AG09319 (cell line): ENCODE measurements at places on chromosomes 11 and 22.

GRCh38 chr11:123707606-123708205 lies 33.8 kb downstream of the ZNF202 start:
- peak; percentile 19 for DNase-seq

DNA sequence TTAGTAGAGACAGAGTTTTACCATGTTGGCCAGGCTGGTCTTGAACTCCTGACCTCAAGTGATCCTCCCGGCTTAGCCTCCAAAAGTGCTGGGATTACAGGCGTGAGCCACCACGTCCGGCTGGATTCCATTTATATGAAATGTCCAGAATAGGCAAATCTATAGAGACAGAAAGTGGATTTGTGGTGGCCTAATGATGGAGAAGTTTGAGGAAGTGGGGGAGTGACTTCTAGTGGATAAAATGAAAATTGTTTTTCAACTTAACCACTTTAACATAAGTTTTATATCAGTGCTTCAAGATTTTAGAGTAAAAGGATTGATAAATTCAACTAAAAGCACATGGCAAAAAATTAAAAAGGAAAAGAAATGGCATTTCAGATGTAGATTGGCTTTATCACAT lies 66.2 kb downstream of the HIPK3 start:
- no peak for DNase-seq

GRCh38 chr11:94342250-94342649 lies 37.9 kb downstream of the IZUMO1R start:
- DNase-seq = no peak

- DNase-seq = no peak
Measured at GRCh38 chr11:122422682-122423081, 232.8 kb upstream of the UBASH3B start.

DNA sequence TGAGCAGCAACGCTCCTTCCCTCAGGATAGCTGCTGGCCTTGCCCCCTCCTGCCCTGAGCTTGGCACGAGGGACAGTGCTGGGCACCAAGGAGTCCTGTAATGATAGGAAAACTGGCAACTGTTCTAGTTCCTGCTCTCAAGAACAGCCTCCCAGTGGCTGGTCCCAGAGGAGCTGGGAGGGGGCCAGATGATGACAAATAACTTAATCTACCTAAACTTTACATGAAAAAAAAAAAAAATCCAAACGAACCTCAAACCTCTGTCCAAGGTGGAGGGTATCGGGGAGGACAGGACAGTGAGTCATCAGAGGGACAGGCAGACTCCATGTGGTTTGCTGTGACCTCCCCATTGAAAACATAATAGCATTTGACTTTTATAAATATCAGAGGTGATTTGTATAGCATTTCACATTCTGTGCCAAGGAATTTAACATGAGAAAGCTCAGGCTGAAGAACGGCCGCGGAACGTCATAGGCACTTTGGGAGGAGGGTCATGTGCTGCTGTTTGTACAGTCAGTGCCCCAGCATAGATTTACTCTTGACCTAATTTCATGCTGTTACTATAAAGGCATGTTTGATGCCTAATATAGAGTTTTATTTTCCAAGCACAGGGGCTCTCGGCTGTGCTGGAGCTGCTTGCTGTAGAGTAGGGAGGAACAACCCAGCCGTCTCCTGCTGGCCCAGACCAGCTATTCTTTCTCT lies 98.2 kb upstream of the NNMT start:
- no peak for DNase-seq

GRCh38 chr11:65058419-65059054 lies at the start of gene NAALADL1:
Gene NAALADL1, minus strand, starts transcription at chr11:65058553. Its CDS starts 32 bp downstream, at chr11:65058521.
- DNase-seq = no peak

DNA sequence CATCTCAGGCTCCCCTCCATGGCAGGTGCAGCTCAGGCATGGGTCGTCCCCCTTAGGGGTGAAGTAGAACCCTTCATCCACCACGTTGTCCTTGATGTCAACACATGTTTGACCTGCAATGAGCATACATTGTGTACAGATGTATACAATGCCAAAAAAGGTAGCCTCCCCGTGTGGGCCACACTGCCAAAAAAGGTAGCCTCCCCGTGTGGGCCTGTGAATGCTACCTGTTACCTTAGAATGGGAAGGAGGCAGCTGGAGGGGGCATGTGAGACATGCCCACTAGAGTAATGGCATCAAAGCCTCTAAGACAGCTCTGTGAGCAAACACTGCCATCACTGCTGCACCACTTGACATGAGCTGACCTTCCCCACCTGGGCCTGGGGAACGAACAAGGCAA lies 73.7 kb downstream of the DGCR2 start:
- DNase-seq = no peak

DNA sequence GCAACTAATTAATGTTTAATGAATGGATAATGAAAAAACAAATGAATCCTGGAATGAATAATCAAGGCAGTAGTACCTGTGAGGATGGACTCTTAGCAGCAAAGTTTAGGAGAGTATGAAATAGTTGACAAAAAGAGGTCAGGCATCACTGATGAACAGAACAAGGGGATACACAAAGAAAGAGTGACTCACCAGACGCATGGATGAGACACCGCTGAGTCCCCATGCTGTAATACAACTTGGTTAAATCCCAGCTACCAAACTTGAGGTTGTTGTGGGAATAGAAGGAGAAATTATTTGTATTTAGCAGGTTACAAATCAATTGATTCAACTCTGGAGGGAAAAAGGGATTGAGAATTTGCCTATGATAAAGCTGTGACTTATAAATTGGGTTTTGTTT lies 976.9 kb upstream of the TENM4 start:
- DNase-seq = no peak

GRCh38 chr11:102577723-102578122 lies 47.2 kb upstream of the MMP7 start:
- DNase-seq = no peak

GRCh38 chr11:73649206-73649605 lies 2.8 kb downstream of the PLEKHB1 start:
- DNase-seq = no peak

DNA sequence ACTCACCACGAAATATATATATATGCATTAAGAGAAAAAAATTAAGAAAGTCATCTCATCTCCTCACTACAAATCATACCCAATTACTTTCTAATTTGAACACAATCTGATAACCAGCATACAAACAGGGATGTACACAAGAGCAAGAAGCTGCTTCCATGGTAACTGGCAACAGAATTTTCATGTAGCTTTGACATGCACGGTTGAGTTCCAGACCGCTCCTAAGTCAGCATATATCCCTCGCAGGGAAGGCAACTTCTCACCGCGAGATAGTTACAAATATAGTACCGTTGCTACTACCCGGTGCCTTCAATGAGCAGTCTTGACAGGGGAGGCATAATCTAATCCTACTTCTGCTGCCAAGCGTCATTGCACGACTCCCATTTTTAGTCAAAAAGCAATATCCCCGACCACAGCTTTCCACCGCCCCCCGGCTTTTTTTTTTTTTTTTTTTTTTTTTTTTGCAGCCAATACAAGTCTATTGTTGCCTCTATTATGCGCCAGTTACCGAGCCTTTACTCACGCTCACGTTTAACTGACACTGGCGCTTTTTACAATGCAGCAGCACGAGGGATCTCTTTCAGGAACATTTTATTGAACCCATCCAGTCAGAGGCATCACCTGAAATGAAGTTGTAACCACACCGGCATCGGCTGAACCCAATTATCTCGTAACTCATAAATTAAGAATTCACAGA lies 2.2 kb downstream of the CADM1 start:
- no peak for DNase-seq

GRCh38 chr11:58958500-58958899 lies 19.2 kb downstream of the GLYATL1 start:
- DNase-seq = no peak

DNA sequence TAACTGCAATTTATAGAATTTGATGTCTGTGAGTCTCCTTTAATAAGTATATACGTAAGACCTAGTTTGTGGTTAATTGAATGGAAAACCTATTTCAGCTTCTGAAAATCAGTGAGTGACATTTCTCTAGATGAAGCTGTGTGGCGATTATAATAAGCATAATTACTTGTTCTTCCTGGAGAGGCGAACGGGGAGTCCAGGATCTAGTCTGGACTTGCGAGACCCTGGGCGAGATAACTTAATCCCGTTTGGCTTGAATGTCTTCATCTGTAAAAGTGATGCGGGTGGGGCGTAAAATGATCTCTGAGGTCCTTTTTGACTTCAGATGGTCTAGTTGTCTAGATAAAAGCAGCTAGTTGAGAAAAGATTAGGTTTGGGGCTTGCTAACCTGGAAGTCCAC lies 1.1 kb downstream of the PRRG4 start:
- no peak for DNase-seq

DNA sequence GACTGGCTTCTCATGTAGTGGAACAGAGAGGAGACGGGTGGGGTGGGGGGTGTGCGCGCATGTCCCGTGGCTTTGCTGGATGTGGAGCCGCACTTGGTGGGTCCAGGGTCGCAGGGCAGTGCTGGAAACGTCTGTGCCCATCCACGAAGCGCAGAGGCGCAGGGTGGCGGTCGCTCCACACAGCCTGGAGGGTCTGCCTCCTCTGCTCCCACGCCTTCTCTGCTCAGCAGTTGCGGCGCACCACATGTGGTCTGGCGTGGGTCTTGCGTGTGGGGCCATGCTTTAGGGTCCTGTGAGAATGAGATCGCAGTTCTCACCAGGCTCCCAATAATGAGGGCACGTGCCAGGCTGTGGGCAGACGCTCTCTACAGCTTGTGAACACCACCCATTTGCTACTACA lies 50.7 kb downstream of the MUC6 start:
- DNase-seq = no peak

- DNase-seq = no peak
Measured at GRCh38 chr22:37249986-37250385, 5.9 kb upstream of the RAC2 start.

- peak; percentile 65 for DNase-seq
Measured at GRCh38 chr11:5620651-5621521, 3.9 kb upstream of the TRIM34 start.

GRCh38 chr22:37599153-37599552 lies 9.5 kb upstream of the GGA1 start:
- DNase-seq = no peak

DNA sequence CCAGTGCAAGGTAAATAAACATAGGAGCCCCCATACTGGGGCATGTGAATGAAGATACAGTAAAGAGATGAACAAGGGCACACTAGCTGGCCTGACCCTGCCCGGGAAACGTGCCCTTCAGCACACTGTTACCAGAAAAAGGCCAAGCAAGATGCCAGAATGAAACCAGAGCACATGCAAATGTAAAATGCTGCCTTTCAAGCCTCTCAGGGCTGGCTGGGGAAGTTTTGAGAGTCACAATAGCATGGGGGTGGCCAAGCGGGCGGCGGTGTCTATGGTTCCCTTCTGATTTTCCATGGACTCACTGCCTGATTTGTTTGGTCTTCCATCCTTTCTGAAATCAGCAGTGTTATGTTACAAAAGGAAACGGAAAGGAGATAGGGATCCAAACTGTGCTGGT lies 18.9 kb upstream of the SUSD2 start:
- no peak for DNase-seq

DNA sequence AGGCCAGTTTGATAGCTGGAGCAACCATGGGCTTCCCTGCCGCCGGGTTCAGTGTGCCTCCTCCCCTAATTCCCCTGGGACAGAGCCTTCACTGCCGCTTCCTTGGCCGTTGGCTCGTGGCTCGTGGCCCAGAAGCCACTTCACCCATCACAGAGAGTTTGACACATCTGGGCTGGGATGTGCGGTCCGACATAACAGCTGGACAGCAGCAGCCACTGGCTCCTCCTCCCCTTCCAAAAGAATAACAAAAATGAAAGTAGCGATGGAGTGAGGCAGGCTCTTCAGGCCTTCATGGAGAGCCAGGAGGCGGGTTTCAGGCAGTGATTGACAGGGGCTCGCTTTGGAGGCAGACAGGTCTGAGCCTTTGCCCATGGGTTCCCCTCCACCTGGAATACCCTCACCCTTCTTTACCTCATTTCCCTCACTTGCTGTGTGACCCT lies 8.2 kb downstream of the CREB3L1 start:
- DNase-seq = no peak

DNA sequence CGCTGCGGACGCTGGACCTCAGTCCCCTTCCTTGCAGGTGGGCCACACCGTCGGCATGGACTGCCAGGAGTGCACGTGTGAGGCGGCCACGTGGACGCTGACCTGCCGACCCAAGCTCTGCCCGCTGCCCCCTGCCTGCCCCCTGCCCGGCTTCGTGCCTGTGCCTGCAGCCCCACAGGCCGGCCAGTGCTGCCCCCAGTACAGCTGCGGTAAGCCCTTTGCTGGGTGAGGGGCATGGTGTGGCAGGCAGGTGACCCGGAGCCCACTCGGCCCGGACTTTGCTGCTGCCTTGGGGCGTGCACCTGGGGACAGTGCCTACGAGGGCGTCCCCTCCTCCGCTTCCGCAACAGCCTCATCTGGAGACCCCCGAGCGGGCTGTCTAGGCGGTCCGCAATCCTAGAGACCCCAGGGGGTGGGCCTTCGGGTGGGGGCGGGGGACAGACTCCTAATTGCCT lies 25.4 kb upstream of the MUC5B start:
- no peak for DNase-seq

GRCh38 chr11:96713301-96713700 lies 323.5 kb downstream of the JRKL start:
- no peak for DNase-seq

- no peak for DNase-seq
Measured at GRCh38 chr11:17551347-17552040, 4.4 kb downstream of the OTOG start.

GRCh38 chr11:130129922-130130321 lies 29.7 kb upstream of the ST14 start:
- DNase-seq = no peak

DNA sequence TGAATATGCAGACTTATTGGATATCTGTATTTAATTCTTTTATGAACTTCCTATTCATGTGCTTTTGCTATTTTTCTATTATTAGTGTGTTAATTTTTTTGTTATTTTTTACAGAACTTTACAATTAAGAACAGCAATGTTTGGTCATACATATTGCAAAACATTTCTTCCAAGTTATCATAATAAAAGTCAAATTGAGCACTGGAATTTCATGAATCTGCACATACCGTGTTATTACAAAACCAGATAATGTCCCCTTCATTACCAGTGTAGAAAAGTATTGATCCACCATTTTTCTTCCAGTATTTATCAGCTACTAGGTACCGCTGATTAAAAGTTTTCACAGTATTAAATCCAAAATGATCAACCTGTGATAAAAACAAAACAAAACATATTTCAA lies 40.5 kb downstream of the PRCP start:
- no peak for DNase-seq

- DNase-seq = no peak
Measured at GRCh38 chr22:30370641-30371230, 13.9 kb downstream of the CCDC157 start.

DNA sequence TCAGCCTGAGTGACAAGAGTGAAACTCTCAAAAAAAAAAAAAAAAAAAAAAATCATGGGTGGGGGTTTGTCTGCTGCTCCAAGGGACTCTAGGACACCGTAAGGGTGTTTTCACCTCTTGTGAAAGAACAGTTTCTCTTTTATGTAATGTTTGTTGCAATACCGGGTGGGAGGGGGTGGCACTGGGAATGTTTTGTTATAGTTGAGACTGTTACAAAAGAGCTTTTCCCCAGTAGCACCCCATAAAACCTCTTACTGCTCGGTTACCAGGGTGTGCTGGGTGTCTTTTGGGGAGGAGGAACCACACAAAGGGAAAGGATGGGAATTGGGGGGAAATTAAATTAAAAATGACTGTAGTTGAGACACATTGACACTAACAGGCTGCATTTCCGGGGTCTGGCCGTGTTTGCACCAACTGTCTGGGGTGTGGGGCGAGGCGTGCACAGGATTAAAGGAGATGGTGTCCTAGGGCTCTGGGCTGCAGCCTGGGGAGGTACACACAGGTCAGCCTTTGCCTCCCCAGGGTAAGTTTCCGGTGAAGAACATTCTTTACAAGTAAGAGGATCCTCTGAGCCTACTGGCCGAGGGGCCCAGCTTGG lies 1.6 kb downstream of the NFAM1 start:
- DNase-seq = no peak

GRCh38 chr11:43356336-43356735 lies 2.4 kb upstream of the TTC17 start:
- no peak for DNase-seq
